ENCODE measurements at places on chromosomes 4 and X. TPM values are rescaled to one million over a fixed set of nuclear protein-coding genes. Genes with fewer than 3 reads are reported as not detected.

The DCX gene
- total RNA-seq, result not detected

The SMC1A gene
- 171 TPM for total RNA-seq

The RPL34 gene
- 912 TPM for total RNA-seq

The MED28 gene
- 56.3 TPM for total RNA-seq

The AR gene
- total RNA-seq, result 0.06 TPM

The NLGN4X gene
- total RNA-seq, result not detected

The F9 gene
- total RNA-seq, result not detected

The ADH6 gene
- total RNA-seq, result not detected

The CLCN5 gene
- total RNA-seq, result 5.3 TPM

The MGARP gene
- total RNA-seq, result 0.20 TPM

The HSD17B13 gene
- 0.09 TPM for total RNA-seq

The GRIA2 gene
- not detected for total RNA-seq

The UGT2B15 gene
- total RNA-seq, result not detected

The SULT1E1 gene
- not detected for total RNA-seq

The PPARGC1A gene
- not detected for total RNA-seq

The OTUD6A gene
- not detected for total RNA-seq

The TCEAL5 gene
- total RNA-seq, result not detected

The MID2 gene
- 3.8 TPM for total RNA-seq

The USP17L27 gene
- total RNA-seq, result not detected

The IL1RAPL2 gene
- total RNA-seq, result not detected

The AMER1 gene
- 3.6 TPM for total RNA-seq

The COX7B2 gene
- total RNA-seq, result not detected

The PHOX2B gene
- total RNA-seq, result not detected

The PDGFC gene
- not detected for total RNA-seq

The RRH gene
- 0.19 TPM for total RNA-seq

The PIR gene
- 7.0 TPM for total RNA-seq

The CCDC120 gene
- total RNA-seq, result 7.9 TPM

The CT45A8 gene
- total RNA-seq, result not detected

The CSAG2 gene
- 0.47 TPM for total RNA-seq

The CXCL10 gene
- total RNA-seq, result 0.82 TPM

The ATP5ME gene
- total RNA-seq, result 231 TPM

The GYPB gene
- not detected for total RNA-seq

The FGF5 gene
- total RNA-seq, result not detected

The CDS1 gene
- total RNA-seq, result not detected

The AMBN gene
- total RNA-seq, result not detected

The RHOXF2 gene
- not detected for total RNA-seq

The SRPX2 gene
- total RNA-seq, result not detected

The CDKL5 gene
- 1.1 TPM for total RNA-seq

The FAM236D gene
- total RNA-seq, result not detected

The SLC10A4 gene
- total RNA-seq, result not detected

The AKAP14 gene
- total RNA-seq, result not detected

The MAGEE2 gene
- total RNA-seq, result not detected

The TCEAL2 gene
- not detected for total RNA-seq

The MTMR8 gene
- 4.6 TPM for total RNA-seq

The BCLAF3 gene
- total RNA-seq, result 7.6 TPM
